ENCODE measurements at places on chromosomes 16 and 17.
A peak's percentile ranks its signal among the peaks of the same experiment; 100 is the strongest.

DNA sequence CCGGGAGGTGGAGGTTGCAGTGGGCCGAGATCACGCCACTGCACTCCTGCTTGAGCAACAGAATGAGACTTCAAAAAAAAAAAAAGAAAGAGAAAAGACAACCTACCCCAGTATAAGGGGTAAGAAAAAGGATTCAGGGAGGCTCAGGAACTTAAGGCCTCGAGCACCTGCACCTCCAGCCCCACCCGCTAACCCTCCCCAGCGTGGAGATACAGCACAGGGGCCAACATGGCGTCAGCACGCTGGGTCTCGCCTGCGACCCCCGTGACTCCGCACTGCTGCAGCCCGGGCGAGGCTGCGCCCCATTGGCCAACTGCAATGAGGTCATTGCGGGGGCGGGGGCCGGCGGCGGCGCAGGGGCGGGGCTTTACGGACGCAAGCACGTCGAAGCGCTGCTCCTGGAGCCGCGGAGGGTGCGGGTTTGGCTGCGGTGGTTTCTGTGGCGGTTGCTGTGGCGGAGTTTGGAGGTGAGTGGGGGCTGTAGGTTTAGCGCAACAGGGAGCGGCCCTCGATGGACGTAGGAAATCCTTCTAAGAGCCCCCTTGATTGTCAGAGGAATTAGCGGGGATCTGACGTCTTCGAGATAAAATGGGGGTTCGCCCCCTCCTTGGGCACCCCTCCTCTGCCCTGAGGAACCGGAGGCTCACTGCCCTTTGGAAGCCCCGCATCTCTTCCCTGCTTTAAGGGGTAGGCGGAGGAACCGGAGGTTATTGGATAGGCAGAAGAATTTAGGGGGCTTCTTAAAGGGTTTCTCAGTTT lies at the start of gene ATP6V0A1:
Gene ATP6V0A1, plus strand, starts transcription at position 382 of the 759 bp plus-strand sequence. CDS start 2,017 bp downstream, outside the sequence.
- H3K4me1 ChIP-seq = peaks cover 35% of the 10 kb centered on the region
- H3K27ac ChIP-seq = peak within 1 kb of the TSS; percentile 89
- no peaks in the 10 kb centered on the region for H3K27me3 ChIP-seq
- peak; percentile 89 for DNase-seq
- H3K36me3 ChIP-seq = no peaks in the 10 kb centered on the region

DNA sequence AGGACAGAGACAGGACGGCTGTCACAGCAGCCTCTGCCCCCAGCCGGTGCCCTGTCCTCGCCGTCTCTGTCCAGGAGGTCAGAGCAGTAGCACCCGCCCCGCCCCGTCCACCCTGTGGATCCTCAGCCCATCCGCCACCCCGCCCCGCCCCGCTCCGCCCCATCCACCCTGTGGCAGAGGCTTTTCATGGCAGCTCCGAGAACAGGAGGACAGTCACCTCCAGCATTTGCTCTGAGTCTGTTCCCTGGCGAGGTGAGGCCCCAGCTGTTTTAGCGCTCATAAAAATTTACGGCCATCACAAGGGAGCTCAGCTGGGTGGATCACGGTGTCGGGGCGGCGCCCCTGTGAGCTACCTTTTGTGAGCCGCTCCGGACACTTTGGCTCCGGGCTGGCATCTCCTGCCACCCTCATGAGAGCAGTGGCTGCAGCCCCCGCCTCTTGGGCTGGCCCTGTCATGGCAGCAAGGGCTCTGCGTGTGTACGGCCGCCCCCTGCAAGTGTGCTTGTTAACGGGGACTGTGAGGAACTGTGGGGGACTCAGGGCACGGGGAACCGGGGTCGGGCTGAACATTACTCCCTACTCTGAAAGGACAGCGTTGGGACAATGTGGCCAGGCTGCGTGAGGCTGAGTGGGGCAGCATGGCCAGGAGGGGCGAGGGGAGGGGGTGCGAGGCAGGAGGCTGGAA lies 32.3 kb upstream of the GNG13 start:
- H3K27me3 ChIP-seq = peaks cover 3% of the 10 kb centered on the region
- no peak for DNase-seq
- no peak overlapping the region for H3K27ac ChIP-seq
- no peak overlapping the region for H3K4me3 ChIP-seq
- H3K4me1 ChIP-seq = no peaks in the 10 kb centered on the region

GRCh38 chr17:43418441-43419374 lies 19.9 kb downstream of the ARL4D start:
- no peak overlapping the region for H3K27ac ChIP-seq
- no peak overlapping the region for H3K4me3 ChIP-seq
- peaks cover 3% of the 10 kb centered on the region for H3K4me1 ChIP-seq
- no peaks in the 10 kb centered on the region for H3K36me3 ChIP-seq
- peaks cover 36% of the 10 kb centered on the region for H3K27me3 ChIP-seq
- DNase-seq = no peak

GRCh38 chr16:83581994-83582747 lies 225.6 kb upstream of the HSBP1 start:
- no peak for DNase-seq
- H3K4me1 ChIP-seq = peaks cover 7% of the 10 kb centered on the region
- no peak overlapping the region for H3K4me3 ChIP-seq
- no peak overlapping the region for H3K27ac ChIP-seq
- H3K27me3 ChIP-seq = peaks cover 12% of the 10 kb centered on the region

- H3K27me3 ChIP-seq = peaks cover 13% of the 10 kb centered on the region
- no peaks in the 10 kb centered on the region for H3K36me3 ChIP-seq
- H3K27ac ChIP-seq = no peak overlapping the region
- H3K4me1 ChIP-seq = peaks cover 16% of the 10 kb centered on the region
- no peak overlapping the region for H3K4me3 ChIP-seq
Observed at GRCh38 chr17:48804936-48805411, 12.1 kb downstream of the TTLL6 start.

GRCh38 chr17:76797241-76797840 lies 59.4 kb downstream of the MFSD11 start:
- no peak overlapping the region for H3K4me3 ChIP-seq
- H3K4me1 ChIP-seq = no peaks in the 10 kb centered on the region
- no peaks in the 10 kb centered on the region for H3K27me3 ChIP-seq
- no peak for DNase-seq

DNA sequence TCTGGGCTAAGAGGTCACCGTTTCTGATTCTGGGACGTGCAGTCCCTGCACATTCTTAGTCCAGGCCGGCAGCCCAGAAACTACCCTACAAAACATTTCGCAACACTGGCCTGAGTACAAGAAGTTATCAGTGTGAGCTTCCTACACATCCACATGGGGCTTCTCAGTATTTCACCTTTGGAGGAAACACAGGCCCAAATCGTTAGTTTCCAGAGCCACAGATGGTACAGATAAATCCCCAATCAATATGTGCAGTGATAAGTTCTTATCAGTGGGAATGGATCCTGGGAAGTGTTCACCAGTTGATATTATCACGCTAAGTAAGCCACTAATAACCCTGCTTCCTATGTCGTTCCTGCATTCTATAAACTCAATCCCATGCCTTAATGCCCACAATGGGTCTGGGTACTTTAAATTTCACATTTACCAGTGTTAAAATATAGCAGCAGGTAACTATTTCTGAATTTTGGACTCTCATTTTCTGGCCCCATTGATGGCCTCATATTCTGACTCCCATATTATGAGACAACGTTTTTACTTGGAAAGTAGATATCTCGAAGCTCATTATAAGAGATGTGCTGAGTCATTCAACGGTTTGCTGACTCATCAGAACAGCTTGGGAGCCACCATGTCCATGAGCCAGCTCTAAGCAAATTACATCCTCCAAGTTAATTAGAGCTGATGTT lies 370.2 kb upstream of the MAF start:
- DNase-seq = no peak
- H3K4me3 ChIP-seq = no peak overlapping the region
- no peaks in the 10 kb centered on the region for H3K4me1 ChIP-seq
- H3K27ac ChIP-seq = no peak overlapping the region

GRCh38 chr17:60827943-60828342 lies 150.3 kb downstream of the BCAS3 start:
- H3K4me1 ChIP-seq = no peaks in the 10 kb centered on the region
- H3K27me3 ChIP-seq = no peaks in the 10 kb centered on the region
- no peak overlapping the region for H3K4me3 ChIP-seq
- no peaks in the 10 kb centered on the region for H3K36me3 ChIP-seq

DNA sequence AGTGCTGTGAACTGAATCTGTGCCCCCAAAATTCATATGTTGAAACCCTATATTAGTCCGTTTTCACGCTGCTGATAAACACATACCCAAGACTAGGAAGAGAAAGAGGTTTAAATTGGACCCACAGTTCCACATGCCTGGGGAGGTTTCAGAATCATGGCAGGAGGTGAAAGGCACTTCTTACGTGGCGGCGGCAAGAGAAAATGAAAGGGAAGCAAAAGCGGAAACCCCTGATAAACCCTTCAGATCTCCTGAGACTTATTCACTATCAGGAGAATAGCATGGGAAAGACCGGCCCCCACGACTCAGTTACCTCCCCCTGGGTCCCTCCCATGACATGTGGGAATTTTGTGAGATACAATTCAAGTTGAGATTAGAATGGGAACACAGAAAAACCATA lies 3.7 kb upstream of the SPDYE4 start:
- H3K4me1 ChIP-seq = no peaks in the 10 kb centered on the region
- H3K36me3 ChIP-seq = no peaks in the 10 kb centered on the region
- peaks cover 15% of the 10 kb centered on the region for H3K27me3 ChIP-seq
- DNase-seq = no peak

- H3K4me3 ChIP-seq = no peak overlapping the region
- H3K27ac ChIP-seq = no peak overlapping the region
- no peaks in the 10 kb centered on the region for H3K27me3 ChIP-seq
Observed at GRCh38 chr17:77320044-77320440, 179.3 kb downstream of the SEC14L1 start.

- DNase-seq = no peak
- peaks cover 29% of the 10 kb centered on the region for H3K27me3 ChIP-seq
- H3K4me1 ChIP-seq = no peaks in the 10 kb centered on the region
- H3K36me3 ChIP-seq = no peaks in the 10 kb centered on the region
- H3K4me3 ChIP-seq = no peak overlapping the region
- no peak overlapping the region for H3K27ac ChIP-seq
Observed at GRCh38 chr17:19759568-19760549, 11.8 kb upstream of the ALDH3A1 start.

- no peak for DNase-seq
- no peaks in the 10 kb centered on the region for H3K4me1 ChIP-seq
- no peak overlapping the region for H3K4me3 ChIP-seq
- no peaks in the 10 kb centered on the region for H3K36me3 ChIP-seq
- H3K27ac ChIP-seq = no peak overlapping the region
- H3K27me3 ChIP-seq = peaks cover 5% of the 10 kb centered on the region
Observed at GRCh38 chr16:65429504-65430181, 307.8 kb upstream of the CDH11 start.

GRCh38 chr17:81101614-81102306 lies 63.5 kb upstream of the PVALEF start:
- H3K4me1 ChIP-seq = peaks cover 2% of the 10 kb centered on the region
- no peak overlapping the region for H3K4me3 ChIP-seq
- DNase-seq = peak; percentile 91
- no peaks in the 10 kb centered on the region for H3K27me3 ChIP-seq
- no peak overlapping the region for H3K27ac ChIP-seq

DNA sequence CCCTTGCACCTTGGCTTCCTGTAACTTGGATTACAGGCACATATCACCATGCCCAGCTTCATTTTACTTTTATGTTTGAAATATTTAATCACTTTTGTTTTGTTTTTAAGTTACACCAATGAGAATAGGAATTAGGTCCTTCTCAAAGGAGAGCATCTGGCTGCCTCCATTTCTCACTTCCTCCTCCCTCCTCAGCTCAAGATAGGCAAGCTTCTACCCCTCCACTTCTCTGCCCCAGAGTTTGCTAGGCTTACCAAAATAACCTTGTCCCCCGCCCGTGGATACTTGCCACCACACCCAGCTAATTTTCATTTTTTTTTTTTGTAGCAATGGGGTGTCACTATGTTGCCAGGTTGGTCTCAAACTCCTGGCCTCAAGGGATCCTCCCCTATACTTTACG lies 17.9 kb downstream of the GABARAPL2 start:
- peaks cover 2% of the 10 kb centered on the region for H3K4me1 ChIP-seq
- H3K27ac ChIP-seq = no peak overlapping the region
- DNase-seq = no peak
- H3K36me3 ChIP-seq = peaks cover 9% of the 10 kb centered on the region
- no peak overlapping the region for H3K4me3 ChIP-seq

GRCh38 chr16:77033516-77033915 lies 157.5 kb upstream of the MON1B start:
- no peaks in the 10 kb centered on the region for H3K27me3 ChIP-seq
- H3K4me1 ChIP-seq = no peaks in the 10 kb centered on the region
- H3K4me3 ChIP-seq = no peak overlapping the region
- DNase-seq = no peak

- peaks cover 15% of the 10 kb centered on the region for H3K27me3 ChIP-seq
- peak overlapping the region; percentile 95 for H3K27ac ChIP-seq
- DNase-seq = no peak
- no peaks in the 10 kb centered on the region for H3K36me3 ChIP-seq
Observed at GRCh38 chr17:2777242-2777867, 18.9 kb upstream of the RAP1GAP2 start.

GRCh38 chr16:88634141-88634993 lies 4.0 kb upstream of the IL17C start:
- H3K36me3 ChIP-seq = peaks cover 6% of the 10 kb centered on the region
- peak overlapping the region; percentile 16 for H3K4me3 ChIP-seq
- no peak overlapping the region for H3K27ac ChIP-seq
- peaks cover 28% of the 10 kb centered on the region for H3K27me3 ChIP-seq
- no peaks in the 10 kb centered on the region for H3K4me1 ChIP-seq
- no peak for DNase-seq

- H3K27me3 ChIP-seq = peaks cover 7% of the 10 kb centered on the region
- no peaks in the 10 kb centered on the region for H3K36me3 ChIP-seq
- H3K4me1 ChIP-seq = no peaks in the 10 kb centered on the region
- no peak overlapping the region for H3K4me3 ChIP-seq
- H3K27ac ChIP-seq = no peak overlapping the region
Observed at GRCh38 chr16:6884002-6884401, 448.6 kb upstream of the RBFOX1 start.

GRCh38 chr16:30052671-30053372 lies 12.7 kb upstream of the ALDOA start:
- H3K4me3 ChIP-seq = peak overlapping the region; percentile 85
- peak; percentile 82 for DNase-seq
- H3K4me1 ChIP-seq = peaks cover 6% of the 10 kb centered on the region
- no peaks in the 10 kb centered on the region for H3K36me3 ChIP-seq
- no peak overlapping the region for H3K27ac ChIP-seq
- no peaks in the 10 kb centered on the region for H3K27me3 ChIP-seq

DNA sequence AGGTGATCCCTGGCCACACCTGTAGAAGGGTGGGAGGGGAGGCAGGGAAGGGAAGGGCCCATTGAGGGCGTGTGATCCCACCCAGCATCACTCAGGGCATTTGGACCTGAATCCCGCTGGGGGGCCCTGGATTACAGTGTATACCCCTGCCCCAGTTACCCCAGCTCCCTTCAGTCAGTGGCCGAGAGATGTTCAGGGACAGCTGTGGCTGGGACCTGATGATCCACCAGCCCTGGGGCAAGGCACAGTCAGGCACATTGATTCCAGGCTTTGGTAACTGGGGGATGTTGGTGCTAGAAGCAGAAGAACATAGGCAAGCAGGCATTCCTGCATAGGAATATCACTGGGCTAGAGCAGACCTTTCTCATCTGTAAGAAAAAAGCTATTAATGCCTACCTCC lies 170.3 kb downstream of the FOXL1 start:
- no peak overlapping the region for H3K4me3 ChIP-seq
- no peak for DNase-seq
- H3K27ac ChIP-seq = no peak overlapping the region
- no peaks in the 10 kb centered on the region for H3K36me3 ChIP-seq
- peaks cover 69% of the 10 kb centered on the region for H3K27me3 ChIP-seq

- no peak overlapping the region for H3K27ac ChIP-seq
- peaks cover 4% of the 10 kb centered on the region for H3K27me3 ChIP-seq
- no peak for DNase-seq
- H3K4me1 ChIP-seq = peaks cover 33% of the 10 kb centered on the region
- no peak overlapping the region for H3K4me3 ChIP-seq
Observed at GRCh38 chr17:4518901-4519300, 20.2 kb downstream of the SPNS2 start.
